ENCODE measurements at places on chromosomes 6 and 20. TPM values are rescaled to one million over a fixed set of nuclear protein-coding genes. Genes with fewer than 3 reads are reported as not detected.

- DNase-seq: no peak
These were observed 796 bp upstream of the TUBB start for GRCh38 chr6:30719356-30719755.

GRCh38 chr20:41407607-41408006 lies 41.0 kb upstream of the EMILIN3 start:
- DNase-seq: no peak

DNA sequence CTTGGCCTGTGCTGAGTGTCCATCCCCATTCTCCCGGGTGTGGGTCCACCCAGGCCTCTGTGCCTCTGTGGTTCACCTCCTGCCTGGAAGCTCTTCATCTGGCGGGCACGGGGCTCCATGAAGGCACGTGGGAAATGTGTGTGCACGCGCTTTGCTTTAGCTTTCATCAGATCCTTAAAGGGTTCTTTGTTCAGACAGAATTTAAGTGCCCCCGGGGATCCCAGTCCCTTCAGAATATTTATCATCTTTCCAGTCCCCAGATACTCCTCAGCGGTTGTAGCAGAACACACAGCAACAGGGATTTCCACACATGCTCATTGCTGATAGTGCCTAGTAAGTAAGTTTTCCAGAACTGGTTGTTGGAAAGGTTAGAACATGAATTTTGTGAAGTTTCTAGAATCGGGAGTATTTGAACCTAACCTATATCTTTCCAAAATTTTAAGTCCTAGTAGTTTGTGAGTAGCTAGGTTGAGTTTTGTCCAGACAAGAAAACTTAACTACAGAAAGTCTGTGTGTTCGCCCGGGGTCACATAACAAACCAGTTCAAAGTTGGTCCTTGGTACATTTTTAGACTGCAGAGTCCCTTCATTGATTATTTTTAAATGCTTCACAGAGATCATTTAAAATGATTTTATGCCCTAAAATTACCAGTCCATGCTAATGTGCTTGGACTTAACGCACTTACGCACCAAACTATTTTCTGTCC lies 67.7 kb downstream of the RPP40 start:
- no peak for DNase-seq

DNA sequence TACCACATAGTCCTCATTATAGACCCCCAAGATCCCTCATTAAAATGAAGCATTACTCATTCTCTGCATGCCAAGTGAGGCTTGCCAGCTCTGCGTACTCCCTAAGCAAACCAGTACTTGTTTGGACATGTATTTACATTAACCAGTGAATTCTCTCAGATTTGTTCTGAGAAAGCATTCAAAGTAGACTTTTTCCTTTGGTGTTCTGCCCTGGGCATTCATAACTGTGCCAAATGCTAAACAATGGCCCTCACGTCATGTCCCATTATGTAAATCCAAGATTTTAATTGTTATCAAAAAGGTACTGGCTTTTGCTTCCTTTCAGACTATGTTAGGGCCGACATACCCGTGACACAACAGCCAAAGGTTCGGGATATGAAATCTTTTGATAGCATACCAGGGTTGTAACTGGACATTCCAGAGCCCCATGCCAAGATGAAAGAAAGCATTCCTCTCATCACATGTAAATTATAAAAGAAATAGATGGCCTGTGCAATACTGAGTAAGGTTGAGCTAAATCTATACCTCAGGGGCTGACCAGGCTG lies 164.2 kb downstream of the ADAT2 start:
- DNase-seq: no peak

- no peak for DNase-seq
These were observed 48.1 kb upstream of the MYL9 start for GRCh38 chr20:36493051-36493800.

DNA sequence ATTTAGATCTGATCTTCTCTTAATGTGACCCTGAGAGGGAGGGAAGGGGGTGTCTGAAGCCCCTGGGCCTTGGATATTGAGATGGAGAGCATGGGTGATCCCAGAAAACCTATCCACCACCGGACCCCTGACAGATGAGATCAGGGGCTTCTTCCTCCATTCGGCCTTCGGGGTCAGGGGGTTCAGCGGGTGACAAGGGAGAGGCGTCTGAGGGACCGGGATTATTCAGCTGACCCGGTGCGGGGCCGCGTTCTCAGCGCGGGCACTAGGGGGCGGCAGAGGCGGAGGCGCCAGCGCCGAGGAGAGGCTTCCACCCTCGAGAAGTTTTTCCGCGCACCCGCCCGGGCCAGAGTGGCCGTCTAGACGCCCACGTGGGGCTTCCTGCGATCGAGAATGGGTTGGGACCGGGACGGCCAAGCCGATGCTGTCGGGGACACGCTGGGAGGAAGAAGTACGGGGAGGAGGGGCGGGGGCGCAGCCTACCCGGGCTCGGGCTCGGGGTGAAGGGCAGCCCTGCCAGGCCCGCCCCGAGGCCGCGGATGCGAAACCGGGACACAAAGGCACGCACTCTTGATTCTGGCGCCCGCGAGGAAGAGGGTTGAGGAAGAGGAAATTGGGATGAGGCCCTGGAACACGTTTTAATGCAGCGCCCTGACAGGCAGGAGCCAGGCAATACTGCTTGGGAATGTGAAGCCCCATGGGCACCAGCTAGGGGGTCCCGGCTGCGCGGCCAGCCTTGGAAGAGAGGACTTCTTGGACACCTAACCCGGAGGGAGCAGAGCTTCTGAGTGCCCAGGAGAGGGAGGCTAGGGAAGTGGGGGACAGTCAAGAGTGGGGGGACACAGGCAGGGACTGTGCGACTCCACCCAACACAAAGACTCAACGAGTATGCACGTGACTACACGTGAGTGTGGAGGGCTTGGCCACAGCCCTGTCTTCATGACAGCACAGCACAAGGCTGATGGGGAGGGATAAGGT lies 30.6 kb downstream of the COL11A2 start:
- DNase-seq: peak; percentile 89

GRCh38 chr20:37543828-37544227 lies 16.2 kb upstream of the BLCAP start:
- no peak for DNase-seq

DNA sequence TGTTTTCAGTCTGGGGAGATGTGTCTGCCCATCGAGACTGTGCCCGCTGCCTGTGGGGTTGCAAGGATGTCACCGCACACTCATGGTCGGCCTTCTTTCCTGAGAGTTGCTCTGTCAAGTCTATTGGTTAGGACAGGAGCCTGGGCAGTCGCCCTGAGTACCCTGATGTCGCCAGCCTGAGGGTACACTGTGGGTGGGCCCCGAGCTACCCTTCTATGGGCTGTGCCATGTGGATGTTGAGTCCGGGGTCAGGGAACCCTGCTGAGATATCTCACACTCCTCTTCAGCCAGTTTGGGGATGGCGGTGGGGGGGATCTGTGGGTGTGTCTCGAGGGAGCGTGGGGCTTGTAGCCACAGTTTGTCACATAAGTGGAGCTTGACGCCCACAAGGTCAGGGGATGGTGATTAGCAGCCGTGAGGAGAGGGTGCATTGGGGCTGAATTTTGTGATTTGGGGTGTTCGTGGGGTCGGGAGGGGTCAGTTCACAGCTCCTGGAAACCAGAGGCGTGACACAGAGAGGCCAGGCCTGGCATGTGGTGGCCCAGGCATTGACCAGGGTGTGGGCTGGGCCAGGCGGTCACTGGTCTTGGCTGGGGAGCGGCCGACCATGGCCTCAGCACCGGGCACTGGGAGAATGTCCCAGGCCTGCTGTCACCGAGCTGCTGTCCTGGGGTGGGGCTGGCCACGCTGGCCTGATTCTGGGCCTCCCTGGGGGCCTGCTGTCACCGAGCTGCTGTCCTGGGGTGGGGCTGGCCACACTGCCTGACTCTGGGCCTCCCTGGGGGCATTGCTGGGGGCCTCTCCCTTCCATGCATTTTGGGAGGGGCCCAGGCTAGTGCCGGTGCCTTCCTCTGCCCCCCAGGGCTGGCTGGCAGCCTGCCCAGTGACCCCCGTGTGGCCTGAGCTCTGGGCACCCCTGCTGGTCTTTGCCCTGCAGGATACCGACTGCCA lies 1.6 kb upstream of the NPBWR2 start:
- DNase-seq: peak; percentile 46

- no peak for DNase-seq
These were observed 377.1 kb downstream of the FOXA2 start for GRCh38 chr20:22207280-22207679.

- no peak for DNase-seq
These were observed 104.8 kb downstream of the PSMB1 start for GRCh38 chr6:170448317-170448716.

- no peak for DNase-seq
These were observed 209.8 kb downstream of the SOD2 start for GRCh38 chr6:159483259-159483658.

- DNase-seq: no peak
These were observed 227.1 kb upstream of the DEFB112 start for GRCh38 chr6:50276771-50277261.

DNA sequence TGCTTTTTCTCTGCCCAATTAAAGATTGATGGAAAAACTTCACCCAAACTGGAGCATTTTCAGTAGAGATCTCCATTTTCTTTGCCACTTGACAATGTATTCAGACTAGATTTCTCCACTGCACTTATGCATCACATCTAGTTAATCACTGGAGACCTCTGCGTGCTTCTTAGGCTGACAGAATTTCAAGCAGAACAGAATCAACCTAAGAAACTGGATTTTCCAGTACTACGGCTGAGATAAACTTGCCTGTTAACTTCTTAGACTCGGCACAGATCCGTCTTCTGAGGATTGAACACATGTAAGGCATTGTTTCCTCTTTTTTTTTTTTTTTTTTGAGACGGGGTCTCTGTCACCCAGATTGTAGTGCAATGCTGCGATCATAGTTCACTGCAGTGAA lies 139.2 kb downstream of the LRRC1 start:
- no peak for DNase-seq

DNA sequence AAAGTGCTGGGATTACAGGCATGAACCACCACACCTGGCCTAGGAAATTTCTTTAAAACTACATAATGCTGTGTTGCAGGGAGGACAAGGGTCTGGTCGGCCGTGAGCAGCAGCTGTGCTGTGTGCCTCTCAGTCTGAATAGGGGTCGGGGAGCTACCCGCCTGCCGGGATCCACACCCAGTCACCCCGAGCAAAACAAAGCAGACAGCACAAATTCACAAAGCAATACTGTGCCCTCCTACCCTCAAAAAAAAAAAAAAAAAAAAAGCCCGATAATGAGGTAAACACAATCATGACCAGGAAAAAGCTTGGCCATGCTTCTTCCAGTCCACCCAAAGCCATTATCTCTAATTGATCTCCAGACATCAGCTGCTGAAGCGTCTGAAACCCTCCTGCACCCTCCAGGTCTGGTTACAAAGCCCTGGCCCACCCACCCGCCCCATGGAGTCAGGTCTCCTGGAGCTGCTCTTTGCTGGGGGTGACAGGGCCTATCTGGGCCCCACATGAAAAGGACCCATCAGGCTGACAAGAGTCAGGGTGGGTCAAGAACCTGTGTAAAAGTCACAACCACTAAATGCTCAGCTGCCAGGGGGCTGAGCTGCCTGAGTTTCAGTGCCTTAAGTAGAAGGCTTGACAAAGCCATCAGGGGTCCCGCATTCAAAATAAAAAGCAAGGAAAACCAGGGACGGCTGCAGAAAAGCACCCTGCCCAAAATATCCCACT lies 88.2 kb downstream of the NOL4L start:
- peak; percentile 52 for DNase-seq

GRCh38 chr6:23524548-23524947 lies 601.5 kb upstream of the NRSN1 start:
- no peak for DNase-seq

GRCh38 chr6:138012682-138013081 lies 94.5 kb downstream of the PERP start:
- DNase-seq: no peak

DNA sequence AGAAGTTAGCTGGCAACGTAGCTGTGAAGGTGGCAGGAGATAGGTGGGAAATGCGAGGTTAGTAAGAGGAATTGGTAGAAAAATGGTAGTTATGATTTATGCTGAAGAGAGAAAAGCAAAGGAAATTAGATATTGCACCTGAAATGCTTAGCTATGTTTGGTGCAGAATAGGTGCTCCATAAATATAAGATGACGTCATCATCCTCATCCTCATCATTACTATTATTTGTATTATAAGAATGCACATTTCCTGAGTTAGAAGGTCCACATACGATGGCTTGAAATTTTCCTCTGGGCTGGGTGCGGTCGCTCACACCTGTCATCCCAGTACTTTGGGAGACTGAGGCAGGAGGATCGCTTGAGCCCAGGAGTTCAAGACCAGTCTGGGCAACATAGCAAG lies 39.5 kb upstream of the ANGPT4 start:
- no peak for DNase-seq

DNA sequence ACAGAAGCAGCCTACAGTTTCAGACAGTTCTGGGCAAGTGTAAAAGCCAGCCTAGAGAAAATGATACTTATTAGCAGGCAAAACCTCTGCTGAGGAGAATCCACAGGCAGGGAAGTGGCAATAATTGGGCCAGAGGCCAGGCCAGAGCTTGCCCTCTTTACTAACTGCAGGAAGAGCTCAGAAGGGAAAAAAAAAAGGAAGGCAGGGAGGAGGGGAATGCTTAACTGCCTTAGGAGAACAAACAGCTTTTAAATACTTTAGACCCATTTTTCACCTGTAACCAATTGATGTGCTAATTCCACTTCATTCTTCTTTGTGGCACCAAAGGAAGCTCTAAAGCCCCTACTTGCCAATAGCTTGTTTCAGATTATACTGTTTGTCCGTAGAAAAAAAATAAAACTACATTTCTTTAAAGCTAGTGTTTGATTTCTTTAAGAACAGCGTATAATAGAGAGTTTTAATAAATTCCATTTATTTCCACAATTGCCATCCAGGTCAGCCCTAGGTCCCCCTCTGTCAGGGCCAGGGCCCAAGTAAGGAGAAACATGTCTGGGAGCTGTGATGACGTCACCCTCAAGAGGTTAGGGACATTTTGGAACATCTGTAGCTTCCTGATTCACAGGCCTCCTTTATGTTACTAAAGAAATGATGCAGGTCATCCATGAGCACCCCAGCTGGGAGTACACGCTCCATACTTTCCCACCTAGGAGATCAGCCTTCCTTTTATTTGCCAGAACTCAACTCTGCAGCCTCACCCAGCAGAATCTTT lies 384.3 kb downstream of the CDC5L start:
- no peak for DNase-seq

DNA sequence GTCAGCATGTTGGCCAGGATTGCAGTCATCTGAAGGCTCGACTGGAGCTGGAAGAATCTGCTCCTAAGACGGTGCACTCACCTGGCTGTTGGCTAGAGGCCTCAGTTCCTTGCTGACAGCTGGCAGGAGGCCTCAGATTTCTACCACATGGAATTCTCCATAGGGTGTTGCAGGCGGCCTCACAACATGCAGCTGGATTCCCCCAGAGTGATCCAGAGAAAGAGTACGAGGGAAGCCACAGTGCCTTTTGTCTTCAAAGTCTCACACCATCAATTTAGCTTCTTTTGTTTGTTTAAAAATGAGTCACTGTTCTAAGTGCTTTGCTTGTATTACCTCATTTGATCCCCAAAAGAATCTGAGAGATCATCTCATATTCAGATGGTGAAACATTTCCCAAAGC lies 65.5 kb upstream of the FYN start:
- DNase-seq: no peak

- DNase-seq: no peak
These were observed 13.3 kb downstream of the GGT7 start for GRCh38 chr20:34859367-34859766.

GRCh38 chr6:154595538-154595937 lies 85.1 kb upstream of the CNKSR3 start:
- no peak for DNase-seq

BIRC7 gene
- polyA plus RNA-seq: not detected

BPIFB1 gene
- polyA plus RNA-seq: not detected

ENPP5 gene
- polyA plus RNA-seq: 1.7 TPM

NKAIN4 gene
- polyA plus RNA-seq: not detected

EPPIN gene
- not detected for polyA plus RNA-seq

PARD6B gene
- polyA plus RNA-seq: 5.1 TPM

CCN5 gene
- 21.0 TPM for polyA plus RNA-seq

KIZ gene
- polyA plus RNA-seq: 9.4 TPM

AIF1 gene
- 133 TPM for polyA plus RNA-seq

BTNL2 gene
- not detected for polyA plus RNA-seq

GABRR1 gene
- not detected for polyA plus RNA-seq
